Naive thymus-derived CD4-positive, alpha-beta T cell (primary cell): ENCODE measurements at places on chromosomes 6 and 20. TPM values are rescaled to one million over a fixed set of nuclear protein-coding genes. Genes with fewer than 3 reads are reported as not detected.
A peak's percentile ranks its signal among the peaks of the same experiment; 100 is the strongest.

GRCh38 chr6:37696841-37697662 is 631 bp downstream of the MDGA1 start:
- peak; percentile 42 for DNase-seq

DNA sequence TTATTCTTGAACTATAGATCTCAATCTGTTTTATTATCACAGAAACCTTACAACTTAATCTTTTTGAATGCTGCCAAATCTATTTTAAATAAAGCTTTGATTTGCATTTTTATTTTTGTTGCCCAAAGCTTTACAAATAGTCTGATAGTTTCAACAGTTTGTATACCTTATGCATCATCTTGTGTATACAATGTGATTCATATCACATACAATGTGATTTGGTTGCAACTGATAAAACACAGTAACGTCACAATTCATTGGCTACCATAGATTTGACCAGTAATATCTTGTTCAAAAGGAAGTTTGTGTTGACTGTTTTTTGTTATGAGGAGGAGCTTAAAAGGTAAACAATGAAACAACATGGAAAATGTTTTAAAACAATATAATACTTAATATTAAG is 110.9 kb downstream of the EYA4 start:
- no peak for DNase-seq

Gene SNPH
- 22.5 TPM for total RNA-seq

DNA sequence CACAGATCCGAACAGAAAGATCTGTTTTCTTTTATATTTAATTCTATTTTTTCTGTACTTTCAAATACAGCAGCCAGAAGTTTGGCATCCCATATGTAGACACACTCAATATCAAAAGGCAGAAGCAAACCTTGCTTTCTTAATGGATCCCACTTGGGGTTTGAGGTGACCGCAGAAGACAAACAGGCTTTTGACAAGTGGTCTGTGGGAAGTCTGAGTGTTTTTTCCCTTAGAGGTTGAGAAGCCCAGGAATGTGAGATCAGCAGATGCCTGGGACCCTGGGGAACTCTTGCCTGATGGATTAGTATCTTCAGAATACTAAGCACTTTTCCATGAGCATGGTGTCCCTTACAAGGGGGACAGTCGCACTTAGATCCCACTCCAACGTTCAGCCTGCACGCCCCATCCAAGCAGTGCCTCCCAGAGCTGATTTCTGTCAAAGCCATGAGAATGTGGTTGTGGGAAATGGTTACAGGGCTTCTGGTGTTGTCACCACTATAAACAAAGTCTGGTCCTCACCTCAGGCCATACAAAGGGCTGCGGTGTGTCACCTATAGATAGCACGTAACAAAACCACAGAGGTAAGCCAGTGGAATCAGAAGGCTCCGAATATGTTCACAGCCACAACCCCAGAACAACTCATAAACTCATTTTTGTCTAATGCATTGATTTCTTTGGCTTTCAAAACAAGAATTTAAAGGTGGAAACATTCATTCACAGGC is 12.7 kb downstream of the IL17F start:
- no peak for DNase-seq

DNA sequence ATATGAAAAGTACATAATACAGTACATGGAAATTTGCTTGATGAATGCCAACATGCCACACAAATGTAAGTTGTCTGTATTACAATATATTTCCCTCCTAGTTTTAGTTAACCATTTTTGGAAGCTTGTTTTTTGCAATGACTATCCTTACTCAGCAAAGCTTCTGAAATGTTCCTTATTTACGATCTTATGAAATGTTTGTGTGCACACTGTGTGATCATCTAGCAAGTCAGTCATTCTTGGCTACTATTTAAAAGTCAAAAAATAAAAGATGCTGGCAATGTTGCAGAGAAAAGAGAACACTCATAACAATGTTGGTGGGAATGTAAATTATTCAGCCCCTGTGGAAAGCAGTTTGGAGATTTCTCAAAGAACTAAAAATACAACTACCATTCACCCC is 33.8 kb downstream of the SUMO4 start:
- DNase-seq = no peak

Gene DDX27
- 94.1 TPM for total RNA-seq

DNA sequence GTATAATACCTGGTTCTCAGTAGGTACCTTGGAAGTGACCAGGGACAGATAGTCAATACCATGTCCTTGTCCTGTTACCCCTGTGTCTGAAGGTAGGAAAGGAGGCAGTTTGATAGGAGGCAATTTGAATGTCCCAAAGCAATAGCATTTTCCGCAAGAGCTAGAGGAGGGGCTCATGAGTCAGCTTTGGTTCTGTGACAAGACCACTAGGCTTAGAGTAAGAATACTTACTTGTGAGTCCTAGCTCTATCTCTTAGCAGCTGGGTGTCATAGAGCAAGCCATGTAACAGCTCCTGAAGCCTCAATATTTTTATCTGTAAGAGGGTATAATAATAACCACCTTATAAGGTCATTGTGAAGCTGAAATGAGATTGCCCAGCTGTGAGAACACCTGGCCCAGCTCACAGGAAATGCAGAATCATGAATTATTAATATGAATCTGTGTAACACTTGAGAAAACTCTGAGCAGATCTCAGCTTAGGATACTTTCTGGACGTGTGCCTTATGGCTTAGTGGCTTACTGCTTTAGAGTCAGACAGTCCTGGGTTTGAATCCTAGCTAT is 58.6 kb downstream of the DAAM2 start:
- no peak for DNase-seq
